ENCODE measurements at places on chromosomes 5 and 9. TPM values are rescaled to one million over a fixed set of nuclear protein-coding genes. Genes with fewer than 3 reads are reported as not detected.
A peak's percentile ranks its signal among the peaks of the same experiment; 100 is the strongest.

GRCh38 chr9:137446851-137447471 is 5.8 kb upstream of the ENTPD8 start:
- no peak for DNase-seq

The PCDHB4 gene
- total RNA-seq = 0.13 TPM

The RASEF gene
- 14.2 TPM for total RNA-seq

GRCh38 chr5:56037531-56038010 is 42.8 kb upstream of the IL6ST start:
- DNase-seq = no peak

The FST gene
- 85.0 TPM for total RNA-seq

The INSYN2B gene
- not detected for total RNA-seq

The TMEM8B gene
- 1.5 TPM for total RNA-seq

The FAM221B gene
- total RNA-seq = not detected

- DNase-seq = peak; percentile 47
These were observed 115.9 kb downstream of the PIK3R1 start for GRCh38 chr5:68331192-68332079.

GRCh38 chr5:176169393-176170063 is 68.7 kb upstream of the SIMC1 start:
- no peak for DNase-seq

- DNase-seq = no peak
These were observed 40.9 kb downstream of the ANGPTL2 start for GRCh38 chr9:127081250-127082185.

- DNase-seq = peak; percentile 88
These were observed 125.0 kb downstream of the DTWD2 start for GRCh38 chr5:118863345-118863744.

DNA sequence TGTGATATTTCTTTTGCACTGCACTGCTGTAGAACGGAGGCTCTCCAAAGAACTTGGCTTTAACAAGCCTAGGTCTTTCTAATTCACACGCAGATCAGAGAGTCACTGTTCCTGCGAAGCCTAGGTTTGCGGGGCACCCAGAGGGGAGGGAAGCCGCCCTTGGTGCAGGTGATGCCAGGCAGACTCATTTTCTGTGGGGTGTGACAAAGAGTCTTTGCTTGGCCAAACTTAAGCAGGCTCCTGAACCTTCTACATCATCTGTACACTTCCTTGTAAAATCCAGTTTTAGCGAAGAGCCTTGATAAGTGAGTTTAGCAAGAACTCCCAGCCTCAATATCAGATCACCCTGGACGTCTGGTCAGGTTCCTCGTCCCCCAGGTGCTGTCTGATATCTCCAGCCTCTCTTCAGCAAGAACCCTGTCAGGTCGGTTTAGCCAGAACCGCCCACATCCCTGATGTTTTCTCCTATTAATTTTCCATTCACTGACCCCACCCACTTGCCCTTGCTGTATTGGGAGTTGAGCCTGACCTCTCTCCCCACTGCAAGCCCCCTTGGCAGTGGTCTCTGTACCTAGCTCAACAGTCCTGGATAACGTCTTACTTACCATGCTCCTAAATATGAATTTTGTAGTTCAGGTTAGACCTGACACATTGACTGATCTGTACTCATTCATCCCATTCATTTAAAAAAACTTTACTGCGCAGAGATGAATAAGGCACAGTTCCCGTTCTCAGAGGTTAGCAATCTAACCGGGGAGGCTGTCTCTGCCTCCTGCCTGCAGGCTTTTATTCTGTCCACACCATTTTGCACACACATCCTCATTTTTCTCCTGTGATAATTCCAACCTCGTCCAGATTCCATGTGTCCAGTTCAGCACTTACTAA is 880 bp upstream of the UBAC1 start:
- DNase-seq = no peak

DNA sequence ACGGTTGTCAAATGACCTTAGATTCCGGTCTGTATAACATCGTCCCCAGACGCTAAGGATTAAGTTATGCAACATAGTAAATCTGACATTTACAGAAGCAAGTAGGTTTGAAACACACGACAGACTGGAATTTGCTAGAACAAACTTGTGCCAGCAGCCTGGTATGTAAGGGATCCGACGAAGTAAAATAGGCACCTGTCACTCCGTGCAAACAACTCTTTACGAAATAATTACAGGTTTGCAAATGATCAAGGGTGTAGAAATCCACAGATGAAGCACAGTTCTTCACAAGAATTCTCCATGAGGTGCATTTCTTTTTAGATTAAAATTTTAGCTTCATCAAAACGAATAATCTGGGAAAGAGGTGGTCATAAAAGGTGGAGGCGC is 508 bp downstream of the MOCS2 start:
- DNase-seq = peak; percentile 48

The NR5A1 gene
- total RNA-seq = not detected

The TPM2 gene
- 57.7 TPM for total RNA-seq

DNA sequence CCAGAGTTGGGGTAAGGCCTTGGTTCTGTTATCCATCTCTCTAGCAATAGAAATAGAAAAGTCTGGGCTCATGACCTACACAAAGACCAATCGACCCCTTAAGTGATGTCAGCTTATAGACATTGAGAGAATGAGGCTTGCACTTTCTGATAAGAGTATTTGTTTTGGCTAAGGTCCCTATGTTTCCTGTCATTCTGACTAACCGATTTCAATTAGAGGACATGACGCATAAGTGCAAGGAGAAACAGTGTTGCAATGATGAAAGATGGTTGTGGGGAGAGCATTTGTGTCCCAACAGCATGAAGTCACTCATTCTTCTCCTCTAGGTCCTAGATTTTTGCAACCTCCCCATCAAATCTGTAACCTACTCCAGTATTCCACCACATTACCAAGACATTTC is 255.1 kb downstream of the MAT2B start:
- DNase-seq = peak; percentile 95

- peak; percentile 46 for DNase-seq
These were observed 142.4 kb downstream of the YIPF5 start for GRCh38 chr5:144028058-144028457.

GRCh38 chr9:136673088-136673974 is 10.6 kb downstream of the EGFL7 start:
- DNase-seq = no peak

DNA sequence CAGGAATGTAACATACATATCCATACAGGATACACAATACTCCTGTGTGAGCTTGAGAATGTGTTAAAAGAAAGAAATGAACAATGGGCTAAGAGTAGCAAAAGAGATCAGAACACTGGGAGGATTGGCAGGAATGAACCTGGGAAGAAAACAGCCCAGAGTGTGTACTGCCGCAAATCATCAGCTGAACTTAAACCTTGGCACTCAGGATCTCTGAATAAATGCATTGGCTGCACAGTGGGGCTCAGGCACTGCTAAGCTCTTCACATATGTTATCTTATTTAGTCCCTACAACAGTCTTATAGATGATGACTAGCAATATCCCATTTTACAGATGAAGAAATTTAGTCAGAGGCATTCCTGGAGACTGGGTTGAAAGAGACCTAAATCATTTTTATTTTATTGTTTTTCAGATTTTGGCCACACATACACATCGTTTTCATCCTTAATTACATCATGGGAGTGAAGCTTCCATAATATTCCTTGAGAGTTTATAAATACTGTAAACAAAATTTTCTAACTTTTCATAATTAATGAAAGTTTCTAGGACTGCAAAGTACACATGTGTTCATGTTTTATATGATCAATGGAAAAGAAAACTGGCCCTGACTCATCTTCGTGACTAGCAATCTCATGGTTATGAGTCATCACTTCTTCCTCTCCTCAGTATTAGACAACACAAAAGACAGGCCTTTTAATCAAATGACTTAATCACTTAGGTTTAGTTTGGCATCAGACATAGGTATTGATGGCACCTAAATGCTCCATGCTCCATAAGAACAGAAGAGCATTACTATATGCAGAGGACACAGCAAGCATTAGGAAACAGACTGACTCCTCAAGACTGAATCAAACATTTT is 59.2 kb downstream of the CDH18 start:
- DNase-seq = peak; percentile 97

- no peak for DNase-seq
These were observed 26.8 kb upstream of the PAX5 start for GRCh38 chr9:37060833-37061232.

DNA sequence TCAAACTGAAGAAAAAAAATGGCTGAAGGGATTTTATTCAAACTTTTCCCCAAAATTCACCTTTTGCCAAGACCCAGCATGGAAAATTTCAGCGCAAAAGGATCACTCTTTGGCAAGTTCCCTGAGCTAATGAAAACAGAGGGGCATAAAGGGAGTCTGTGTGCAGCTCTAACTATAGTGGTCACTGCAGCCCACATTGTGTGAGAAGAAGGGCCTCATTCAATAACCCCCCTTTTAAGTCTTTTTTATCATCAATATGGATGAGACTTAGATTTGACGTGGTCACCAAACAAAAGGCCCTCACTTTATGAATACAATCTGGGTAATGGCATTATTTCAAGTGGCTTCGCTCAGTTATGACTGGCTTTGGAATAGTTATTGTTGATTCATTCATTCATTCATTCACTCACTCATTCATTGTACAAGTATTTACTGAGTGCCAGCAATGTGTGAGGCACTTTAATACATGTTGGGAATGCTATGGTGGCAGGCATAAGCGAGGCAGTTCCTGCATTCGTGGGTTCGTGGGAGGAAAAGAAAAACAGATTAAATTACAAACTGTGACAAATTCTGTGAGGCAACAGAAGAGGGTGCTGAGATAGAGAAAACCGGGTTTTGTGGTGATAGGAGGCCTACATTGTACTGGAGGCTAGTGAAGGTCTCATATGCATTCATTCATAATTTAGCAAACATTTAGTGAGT is 145.7 kb upstream of the KLF4 start:
- DNase-seq = no peak

GRCh38 chr9:110655754-110656641 is 12.6 kb upstream of the MUSK start:
- no peak for DNase-seq

- peak; percentile 4 for DNase-seq
These were observed 53.9 kb downstream of the ZCCHC7 start for GRCh38 chr9:37174247-37174646.

The ENTR1 gene
- 48.9 TPM for total RNA-seq

GRCh38 chr9:35726931-35727330 is 5.1 kb downstream of the TLN1 start:
- DNase-seq = no peak

The DMXL1 gene
- total RNA-seq = 32.1 TPM

- DNase-seq = no peak
These were observed 2.9 kb upstream of the NPDC1 start for GRCh38 chr9:137048655-137049543.

GRCh38 chr5:117100176-117100575 is 525.6 kb upstream of the SEMA6A start:
- DNase-seq = no peak

The SWI5 gene
- total RNA-seq = 30.7 TPM
